ENCODE measurements at places on chromosomes 1 and 21.
A peak's percentile ranks its signal among the peaks of the same experiment; 100 is the strongest.

DNA sequence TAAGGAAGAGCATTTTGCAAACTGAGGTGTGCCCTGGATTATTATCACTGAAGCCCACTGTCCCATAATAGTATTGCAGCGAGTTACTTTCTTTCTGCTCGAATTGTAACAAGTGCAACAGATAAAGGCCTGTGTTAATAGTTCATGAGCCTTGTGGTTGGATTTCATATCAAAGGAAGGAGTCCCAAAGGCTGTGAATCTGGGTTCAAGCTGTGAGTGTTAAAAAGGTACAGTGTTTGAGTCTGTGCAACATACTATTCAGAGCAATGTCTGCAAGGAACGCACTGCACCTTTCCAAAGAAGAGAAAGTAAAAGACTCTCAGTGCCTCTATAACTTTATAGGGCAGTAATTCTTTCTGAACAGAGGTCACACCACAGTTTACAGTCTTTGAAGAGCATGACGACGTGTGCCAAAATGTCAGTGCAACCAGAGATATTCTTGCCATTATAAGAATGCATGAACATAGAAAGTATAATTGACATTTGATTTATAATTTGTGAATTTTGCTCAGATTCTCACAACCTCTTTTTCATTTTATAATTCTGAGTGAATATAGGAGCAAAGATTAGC lies 79.1 kb downstream of the CDC7 start:
- no peak for DNase-seq

- DNase-seq = no peak
Observed at GRCh38 chr1:43781574-43781973, 74.2 kb downstream of the ST3GAL3 start.

DNA sequence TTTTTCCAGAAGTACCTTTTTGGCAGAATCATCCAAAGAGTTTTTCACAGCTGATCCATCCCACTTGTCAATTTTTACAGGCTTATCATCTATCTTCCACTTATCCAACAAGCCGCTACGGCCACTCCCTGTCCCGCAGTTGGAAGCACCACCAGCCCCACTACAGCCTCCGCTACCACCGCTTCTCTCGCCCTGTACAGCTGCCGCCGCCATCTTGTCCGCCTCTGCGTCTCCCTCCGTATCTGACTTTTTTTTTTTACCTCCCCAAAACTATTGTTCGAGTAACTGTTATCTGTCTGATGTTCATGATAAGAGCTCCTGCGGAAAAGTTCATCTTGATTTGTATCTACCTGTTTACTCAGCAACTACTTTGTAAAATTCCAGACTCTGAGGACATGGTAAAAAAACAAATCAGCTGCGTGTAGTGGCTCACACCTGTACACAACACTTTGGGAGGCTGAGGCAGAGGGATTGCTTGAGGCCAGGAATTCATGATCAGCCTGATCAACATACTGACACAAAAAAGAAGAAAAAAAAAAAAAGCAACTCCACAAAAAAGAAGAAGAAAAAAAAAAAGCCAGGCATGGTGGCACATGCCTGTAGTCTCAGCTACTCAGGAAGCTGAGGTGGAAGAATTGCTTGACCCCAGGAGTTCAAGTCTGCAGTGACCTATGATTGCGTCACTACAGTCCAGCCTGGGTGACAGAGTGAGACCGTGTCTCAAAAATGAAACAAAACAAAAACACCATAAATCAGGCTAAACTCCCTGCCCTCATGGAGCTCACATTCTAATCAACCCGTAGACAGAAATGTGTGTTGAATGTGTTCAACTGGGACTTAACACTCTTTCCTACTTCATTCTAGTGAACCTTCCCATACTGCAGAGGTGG lies 8.0 kb upstream of the EYA3 start:
- no peak for DNase-seq

GRCh38 chr1:87791931-87792740 lies 463.5 kb downstream of the LMO4 start:
- no peak for DNase-seq

- no peak for DNase-seq
Observed at GRCh38 chr1:192235127-192235526, 76.9 kb downstream of the RGS18 start.

GRCh38 chr1:50126927-50127715 lies 18.4 kb downstream of the ELAVL4 start:
- DNase-seq = no peak

DNA sequence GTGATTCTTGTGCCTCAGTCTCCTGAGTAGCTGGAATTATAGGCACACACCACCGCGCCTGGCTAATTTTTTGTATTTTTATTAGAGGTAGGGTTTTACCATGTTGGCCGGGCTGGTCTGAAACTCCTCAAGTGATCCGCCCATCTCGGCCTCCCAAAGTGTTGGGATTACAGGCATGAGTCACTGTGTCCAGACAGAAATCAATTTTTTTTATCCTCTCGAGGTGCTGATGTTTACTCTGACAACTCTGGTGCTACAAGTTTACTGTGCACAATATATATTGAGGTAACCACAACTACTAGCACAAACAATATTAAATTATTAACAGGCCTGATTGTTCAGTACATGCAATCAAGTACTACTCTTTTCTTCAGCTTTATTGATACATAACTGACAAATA lies 39.7 kb downstream of the F13B start:
- no peak for DNase-seq

DNA sequence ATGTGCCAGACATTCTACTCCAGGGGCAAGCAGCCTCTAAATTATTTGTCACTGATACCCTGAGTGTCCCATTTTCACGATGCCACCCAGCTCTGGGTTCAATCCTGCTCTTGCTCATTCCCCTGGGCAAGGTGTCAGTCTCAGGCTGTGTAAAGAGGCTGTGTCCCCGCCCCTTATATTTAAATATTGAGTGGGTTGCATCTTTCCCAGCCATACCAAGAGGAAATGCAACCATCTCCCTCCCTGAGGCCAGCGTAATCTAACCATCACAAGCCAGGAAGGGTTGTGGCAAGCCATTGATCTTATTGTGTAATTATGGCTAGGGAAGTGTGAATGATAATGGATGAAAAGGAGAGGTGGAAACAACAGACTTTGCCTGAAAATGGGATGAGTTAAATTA lies 54.7 kb upstream of the CLDN14 start:
- no peak for DNase-seq

- DNase-seq = peak; percentile 72
Observed at GRCh38 chr1:72827278-72827677, 544.9 kb upstream of the NEGR1 start.

- no peak for DNase-seq
Observed at GRCh38 chr1:245306628-245307410, 152.0 kb downstream of the KIF26B start.

DNA sequence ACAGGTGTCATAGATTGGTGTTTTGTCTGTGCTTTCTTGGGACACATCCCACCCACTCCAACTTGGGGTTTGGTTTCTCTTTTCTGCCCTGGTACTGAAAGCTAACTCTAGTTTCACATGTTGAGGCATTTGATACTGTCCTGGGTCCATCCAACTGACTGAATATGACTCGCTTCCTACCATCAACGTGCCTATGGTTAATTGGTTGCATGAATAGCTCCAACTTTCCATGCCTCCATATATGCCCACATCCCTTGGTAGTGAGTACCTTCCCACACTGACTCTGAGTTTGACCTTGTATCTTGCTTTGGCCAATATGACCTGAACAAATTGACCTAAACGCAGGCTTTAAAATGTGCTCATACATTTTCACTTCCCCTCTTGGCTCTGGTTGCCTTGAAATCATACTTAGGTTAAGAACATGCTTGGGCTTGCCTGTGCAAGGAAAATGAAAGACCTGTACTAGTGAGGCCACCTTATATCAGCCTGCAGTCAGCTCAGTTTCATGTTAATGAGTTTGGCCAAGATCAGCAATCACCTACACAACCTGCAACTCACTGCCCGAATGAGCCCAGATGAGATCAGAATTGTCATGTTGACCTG lies 81.0 kb upstream of the KCNK2 start:
- no peak for DNase-seq

GRCh38 chr1:234862360-234862943 lies 252.5 kb upstream of the IRF2BP2 start:
- no peak for DNase-seq

GRCh38 chr1:229285440-229285839 lies 14.5 kb downstream of the RAB4A start:
- no peak for DNase-seq

- DNase-seq = no peak
Observed at GRCh38 chr1:183517401-183517800, 45.1 kb downstream of the SMG7 start.

- no peak for DNase-seq
Observed at GRCh38 chr1:212045981-212046380, 10.4 kb downstream of the DTL start.

DNA sequence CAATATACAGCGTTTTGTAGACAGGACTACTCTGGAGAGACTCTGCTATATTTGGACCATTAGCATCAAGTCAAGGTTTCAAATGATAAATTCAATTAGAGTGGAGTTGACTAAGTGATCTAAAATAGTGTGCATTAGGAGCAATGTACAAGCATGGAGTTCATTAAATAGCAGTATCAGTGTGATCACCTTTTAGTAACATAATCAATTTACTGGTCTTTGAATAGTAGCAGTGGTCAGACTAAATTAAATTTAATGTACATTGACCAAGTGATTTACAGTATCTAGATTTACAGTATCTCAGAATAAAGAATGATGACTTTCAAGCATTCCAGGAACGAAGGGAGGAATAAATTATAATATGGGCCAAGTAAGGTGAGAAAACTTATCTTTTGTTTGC lies 489.6 kb upstream of the ADGRL4 start:
- DNase-seq = no peak
